ENCODE measurements at places on chromosomes 6 and 20. TPM values are rescaled to one million over a fixed set of nuclear protein-coding genes. Genes with fewer than 3 reads are reported as not detected.

Gene TREM1
- not detected for total RNA-seq

Gene CD2AP
- total RNA-seq = 20.4 TPM

Gene FAM209B
- total RNA-seq = not detected

Gene STX16
- 27.8 TPM for total RNA-seq

Gene BICRAL
- total RNA-seq = 3.3 TPM

Gene ZBTB2
- total RNA-seq = 8.6 TPM

Gene DDO
- total RNA-seq = 0.25 TPM

Gene C6orf132
- 22.6 TPM for total RNA-seq

Gene SULF2
- total RNA-seq = 55.0 TPM

Gene GPSM3
- 7.8 TPM for total RNA-seq

Gene DNAH8
- total RNA-seq = under 0.01 TPM

Gene STXBP5
- 15.2 TPM for total RNA-seq

Gene EFCAB8
- total RNA-seq = under 0.01 TPM

Gene EMILIN3
- total RNA-seq = 7.6 TPM

Gene POM121L2
- total RNA-seq = not detected

Gene RPL10A
- 1,898 TPM for total RNA-seq

Gene LRFN2
- not detected for total RNA-seq

Gene DYNLT2
- total RNA-seq = 0.63 TPM

Gene FAM162B
- not detected for total RNA-seq
